Activated naive CD4-positive, alpha-beta T cell (primary cell): ENCODE measurements at places on chromosomes 16 and 17.

DNA sequence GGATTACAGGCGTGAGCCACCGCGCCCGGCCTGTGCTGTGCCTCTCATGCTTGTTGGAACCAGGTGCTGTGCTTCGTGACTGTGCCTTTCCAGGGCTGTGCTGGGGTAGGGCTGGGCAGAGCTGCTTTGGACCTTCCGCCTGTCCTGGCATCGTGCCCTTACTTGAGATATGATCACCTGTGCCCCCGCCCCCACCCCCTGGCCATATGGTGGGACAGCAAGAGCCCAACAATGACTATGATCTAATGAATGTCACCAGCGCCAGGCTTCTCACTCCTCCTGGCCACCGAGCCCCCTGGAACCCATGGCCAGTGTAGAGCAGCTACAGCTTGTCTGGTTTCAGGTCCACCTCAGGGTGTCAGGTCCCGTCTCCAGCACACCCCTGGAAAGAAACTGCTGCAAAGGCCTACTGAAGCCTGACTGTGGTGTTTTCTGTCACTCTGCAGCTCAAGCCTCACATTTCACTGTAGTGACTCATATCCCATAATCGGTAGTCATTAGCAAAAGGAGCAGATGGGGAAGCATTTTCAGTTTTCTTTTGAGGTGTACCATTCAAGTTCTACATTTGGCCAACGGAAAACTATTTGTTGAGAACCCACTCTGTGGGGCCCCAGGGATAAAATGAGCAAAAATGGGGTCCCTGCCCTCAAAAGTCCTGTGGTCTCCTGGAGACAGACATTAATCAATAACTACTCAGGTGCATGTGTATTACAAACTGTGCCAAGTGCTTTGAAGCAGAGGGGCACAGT, 22.1 kb downstream of the FCSK start:
- no peak for DNase-seq

DNA sequence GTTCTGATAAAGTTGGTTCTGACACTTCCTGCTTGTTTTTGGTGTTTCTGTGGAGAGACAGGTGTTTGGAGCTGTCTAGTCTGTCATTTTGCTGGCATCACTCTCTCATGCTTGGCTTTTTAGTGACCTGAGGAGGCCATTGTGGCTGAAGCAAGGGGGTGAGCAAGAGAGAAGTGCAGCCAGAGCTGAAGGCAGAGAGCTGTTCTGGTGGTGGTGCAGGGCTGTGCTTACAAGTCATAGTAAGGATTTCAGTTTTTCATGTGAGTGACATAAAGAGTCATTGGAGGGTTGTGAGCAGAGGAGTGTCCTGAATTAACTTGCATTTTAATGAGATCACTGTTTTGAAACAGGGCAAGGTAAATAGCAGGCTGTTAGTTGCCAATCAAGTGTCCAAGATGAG, 97.5 kb downstream of the CHD9 start:
- no peak for DNase-seq

GRCh38 chr17:19346351-19347255, 15.9 kb downstream of the B9D1 start:
- DNase-seq = no peak

DNA sequence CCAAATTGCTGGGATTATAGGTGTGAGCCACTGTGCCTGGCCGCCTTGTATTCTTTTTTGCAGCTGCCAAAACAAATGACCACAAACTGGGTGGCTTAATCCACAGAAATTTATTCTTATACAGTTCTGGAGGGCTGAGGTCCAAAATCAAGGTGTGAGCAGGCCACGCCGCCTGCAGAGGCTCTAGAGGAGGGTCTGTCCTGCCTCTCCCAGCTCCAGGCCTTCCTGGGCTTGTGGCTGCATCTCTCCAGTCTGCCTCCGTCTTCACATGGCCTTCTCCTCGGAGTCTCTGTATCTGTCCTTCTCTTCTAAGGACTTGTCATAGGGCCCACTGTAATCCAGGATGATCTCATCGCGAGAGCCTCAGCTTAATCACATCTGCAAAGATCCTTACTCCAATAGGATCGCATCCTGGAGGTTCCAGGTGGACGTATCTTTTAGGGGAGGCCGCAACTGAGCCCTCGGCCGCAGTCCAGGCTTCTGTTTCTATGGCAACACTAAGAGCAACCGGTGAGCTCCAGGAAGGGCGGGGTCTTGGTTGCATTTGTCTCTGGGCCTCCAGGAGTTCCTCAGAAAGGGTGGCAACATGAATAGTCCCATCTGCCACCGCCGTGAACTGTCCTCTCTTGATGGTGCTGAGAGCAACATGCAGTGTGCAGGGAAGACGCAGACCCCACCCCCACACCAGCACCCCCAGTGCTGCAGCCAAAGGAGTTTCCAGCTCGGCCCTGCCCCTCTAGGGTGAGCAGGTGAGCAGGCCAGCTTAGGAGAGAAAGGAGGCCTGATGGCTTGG, 29.5 kb upstream of the CREBBP start:
- DNase-seq = no peak

DNA sequence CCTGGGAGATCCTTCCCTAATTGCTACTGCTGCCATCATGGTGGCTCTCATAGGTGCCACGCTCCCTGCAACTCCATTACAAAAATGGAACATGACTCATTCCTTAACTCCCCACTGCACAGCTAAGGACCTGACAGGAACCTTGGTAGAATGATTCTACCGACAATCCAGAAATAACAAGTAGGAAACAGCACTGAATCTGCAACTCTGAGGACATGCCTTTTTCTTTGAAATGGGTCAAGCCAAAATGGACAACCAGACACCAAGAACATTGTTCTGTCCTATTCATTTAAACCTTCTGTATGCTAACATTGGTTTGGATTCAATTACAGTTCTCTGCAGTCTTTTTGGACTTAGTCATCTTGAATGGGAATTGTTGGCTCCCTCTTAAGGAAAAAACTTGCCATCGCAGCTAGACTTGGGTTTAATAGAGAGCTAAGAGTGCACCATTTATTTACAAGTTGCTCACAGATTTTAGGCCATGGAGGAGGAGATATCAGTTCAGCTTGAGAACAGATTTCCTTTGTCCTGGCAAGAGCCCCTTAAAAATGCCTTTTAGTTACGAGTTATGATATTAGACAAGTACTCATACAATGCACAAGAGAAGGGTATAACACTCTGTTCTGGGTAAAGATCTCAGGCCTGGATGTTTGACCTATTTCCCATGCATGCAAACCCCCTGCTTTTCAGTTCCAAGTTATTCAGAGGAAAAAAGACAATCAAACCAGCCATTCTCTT, 20.9 kb upstream of the NSRP1 start:
- DNase-seq = no peak

DNA sequence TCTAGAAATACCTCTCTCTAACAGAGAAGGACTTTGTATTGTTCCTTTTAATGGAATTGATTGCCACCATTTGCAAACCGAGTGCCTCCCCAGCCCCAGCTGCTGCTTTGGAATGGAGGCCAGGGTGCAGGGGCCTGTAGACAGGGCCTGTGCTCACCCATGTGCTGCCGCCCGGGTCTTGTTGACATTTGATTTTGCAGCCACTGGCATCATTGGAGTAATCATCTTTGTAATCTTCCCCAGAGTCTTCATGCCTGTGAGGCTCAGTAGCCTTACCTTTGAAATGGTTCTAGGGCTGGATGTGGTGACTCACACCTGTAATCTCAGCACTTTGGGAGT, 119.8 kb downstream of the CLEC16A start:
- no peak for DNase-seq

- no peak for DNase-seq
Observed at GRCh38 chr17:3510090-3510489, 34.3 kb downstream of the ASPA start.

DNA sequence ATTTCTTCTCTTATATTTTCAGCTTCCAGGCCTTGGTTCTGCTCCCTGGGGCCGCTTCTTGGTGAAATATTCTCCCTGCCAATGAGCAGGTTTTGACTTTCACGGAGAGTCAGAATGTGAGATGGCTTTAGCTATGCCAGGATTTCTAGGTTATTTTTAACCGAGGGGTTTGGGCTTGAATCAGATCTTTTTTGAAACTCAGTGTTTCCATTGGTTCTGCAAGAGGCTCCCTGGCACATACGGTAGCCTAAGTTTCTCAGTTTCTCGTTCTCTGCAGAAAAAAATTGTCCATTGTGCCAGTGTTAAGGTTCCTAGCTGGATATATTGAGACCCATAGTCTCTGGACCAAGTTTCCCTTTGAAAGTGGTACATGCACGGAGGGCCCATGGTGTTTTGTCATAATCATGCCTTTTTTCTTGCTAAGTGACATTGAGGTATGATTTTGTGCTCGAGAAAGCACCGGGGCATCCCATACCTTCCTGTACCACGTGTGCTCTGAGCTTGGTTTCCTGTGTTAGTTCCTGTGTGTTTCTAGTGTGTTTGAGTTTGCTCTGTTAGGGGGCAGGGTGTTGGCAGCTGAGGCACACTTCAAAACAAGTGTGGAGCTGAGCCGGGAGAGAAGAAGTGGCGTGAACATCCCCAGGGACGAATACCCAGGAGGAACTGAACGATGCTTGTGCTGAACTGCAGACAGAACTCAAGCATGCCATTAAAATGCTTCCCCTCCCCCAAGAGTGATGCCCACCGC, 127.2 kb downstream of the HS3ST3B1 start:
- DNase-seq = peak; percentile 26

GRCh38 chr17:50556803-50557202, 3.7 kb upstream of the CACNA1G start:
- DNase-seq = no peak

- DNase-seq = no peak
Observed at GRCh38 chr17:72523491-72523890, 402.7 kb downstream of the SOX9 start.

DNA sequence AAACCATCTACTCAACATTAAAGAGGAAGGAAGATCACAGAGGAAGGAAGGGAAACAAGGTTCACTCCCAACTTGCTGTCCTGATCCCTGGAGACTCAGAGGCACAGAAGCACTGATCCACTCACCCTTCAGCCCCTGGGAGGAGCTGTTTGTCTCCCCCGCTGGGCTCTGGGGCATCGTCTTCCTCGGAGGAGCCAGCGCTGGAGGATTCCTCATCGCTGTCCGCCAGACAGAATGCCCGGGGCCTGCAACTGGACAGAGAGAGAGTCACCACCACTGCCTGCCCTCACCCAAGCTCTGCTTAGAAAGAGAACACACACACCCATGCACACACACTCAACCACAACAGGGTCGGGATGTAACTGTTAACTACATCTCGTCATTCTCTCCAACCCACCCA, 24.8 kb upstream of the ERN1 start:
- DNase-seq = no peak

DNA sequence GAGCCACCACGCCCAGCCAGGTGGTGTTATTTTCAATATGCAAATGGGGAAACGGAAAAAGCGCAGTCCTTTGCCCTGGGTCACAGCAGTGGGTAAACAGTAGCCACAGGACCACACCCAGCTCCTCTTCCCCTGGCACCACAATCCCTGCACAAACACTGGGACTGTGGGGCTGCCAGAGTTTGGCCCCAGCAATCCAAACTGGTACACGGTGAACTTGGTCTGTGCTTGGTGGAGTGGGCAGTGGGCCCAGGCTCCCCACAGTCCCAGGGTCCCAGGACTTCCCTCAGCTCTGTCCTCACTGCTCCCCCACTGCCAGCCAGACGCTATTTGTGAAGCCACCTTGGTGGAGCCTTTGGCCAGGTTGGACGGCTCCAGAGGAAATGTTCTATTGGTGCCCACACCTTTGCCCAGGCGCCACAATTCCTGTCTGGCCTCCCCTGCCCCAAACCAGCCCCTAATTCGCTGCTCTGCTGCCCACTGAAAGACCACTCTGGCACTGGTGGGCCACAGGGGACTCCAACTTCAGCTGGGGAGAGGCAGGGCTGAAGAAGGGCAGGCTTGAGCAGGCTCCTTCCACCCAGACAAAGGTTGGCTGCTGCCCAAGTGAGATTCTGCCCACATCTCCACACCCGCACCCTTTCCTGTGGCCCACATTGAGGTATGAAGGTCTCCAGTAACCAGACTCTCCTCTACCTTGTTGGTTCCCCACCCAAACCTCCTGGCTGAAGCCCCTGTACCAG, 2.1 kb downstream of the CHAD start:
- no peak for DNase-seq

GRCh38 chr17:19673623-19674022, 25.1 kb downstream of the ALDH3A2 start:
- DNase-seq = no peak

DNA sequence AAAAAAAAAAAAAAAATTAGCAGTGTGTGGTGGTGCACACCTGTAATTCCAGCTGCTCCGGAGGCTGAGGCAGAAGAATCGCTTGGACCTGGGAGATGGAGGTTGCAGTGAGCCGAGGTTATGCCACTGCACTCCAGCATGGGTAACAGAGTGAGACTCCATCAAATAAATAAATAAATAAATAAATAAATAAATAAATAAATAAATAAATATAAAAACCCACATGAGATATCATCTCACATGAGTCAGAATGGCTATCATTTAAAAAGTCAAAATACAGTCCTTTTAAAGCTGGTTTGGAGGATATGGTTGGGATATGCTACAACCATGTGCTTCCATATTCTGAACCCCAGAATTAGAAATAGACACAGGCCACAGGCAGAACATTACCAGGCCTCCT, 114.3 kb downstream of the WSCD1 start:
- no peak for DNase-seq

- no peak for DNase-seq
Observed at GRCh38 chr16:65285128-65286048, 163.5 kb upstream of the CDH11 start.

GRCh38 chr16:31696968-31697743, 169.5 kb downstream of the AHSP start:
- DNase-seq = no peak

DNA sequence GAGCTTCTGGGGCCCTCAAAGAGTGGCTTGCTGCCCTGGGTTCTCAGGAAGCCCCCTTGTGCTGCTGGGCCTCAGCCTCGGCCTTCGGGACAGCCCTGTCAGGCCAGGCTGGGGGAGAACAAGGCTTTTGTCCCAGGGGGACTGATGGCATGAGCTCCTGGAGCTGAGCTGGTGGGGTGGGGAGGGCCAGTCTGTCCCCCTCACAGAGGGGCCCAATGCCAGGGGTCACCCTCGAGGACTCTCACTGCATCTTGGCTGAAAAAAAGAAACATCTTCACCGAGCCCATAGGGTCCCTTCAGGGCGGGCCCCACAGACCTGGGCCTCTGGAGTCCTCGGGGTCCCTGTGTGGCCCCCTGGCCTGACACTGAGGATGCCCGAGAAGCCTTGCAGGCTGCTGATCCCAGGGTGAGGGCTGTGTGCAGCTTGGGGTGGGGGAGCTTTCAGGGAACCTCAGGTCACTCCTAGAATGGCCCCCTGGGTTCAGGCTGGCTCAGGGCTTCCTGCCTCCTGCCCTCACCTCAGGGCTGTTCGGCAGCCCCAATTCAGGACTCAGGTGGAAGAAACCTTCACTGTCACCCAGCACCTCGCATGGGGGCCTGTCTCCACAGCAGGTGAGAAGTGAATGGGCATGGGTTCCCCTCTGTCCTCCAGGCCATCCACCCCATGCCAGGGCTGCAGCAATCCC, 90.5 kb downstream of the TNFRSF13B start:
- no peak for DNase-seq
